ENCODE measurements at places on chromosomes 16 and 17.

DNA sequence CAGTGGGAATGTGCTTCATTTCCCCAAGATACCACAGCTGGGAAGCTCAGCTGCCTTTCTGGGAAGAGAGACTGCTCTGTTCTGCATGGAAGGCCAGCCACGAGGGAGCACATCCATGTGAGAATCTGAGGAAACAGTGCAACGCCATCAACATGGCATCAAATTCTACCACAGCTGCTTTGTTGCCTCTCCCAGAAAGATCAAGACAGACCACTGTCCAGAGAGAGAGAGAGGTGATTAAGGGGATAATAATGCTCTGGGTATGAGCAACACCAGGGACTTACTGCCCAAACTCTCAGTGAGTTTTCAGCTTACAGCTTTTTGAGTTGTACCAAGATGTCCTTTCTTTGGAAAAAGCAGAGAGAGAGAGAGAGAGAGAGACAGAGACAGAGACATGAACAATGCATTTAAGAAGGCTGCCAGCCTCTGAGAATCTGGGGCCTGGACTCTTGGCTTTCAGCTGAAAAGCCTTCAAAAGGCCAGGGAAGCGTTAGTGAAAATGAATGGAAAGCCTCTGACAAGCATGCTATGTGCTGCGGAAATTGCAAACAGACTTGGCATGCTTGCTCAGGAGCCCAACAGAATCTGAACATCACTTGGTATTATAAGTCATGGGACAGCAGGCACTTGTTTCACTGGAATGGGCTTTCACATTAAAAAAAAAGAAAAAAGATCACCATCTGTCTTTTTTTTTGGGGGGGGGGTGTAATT is 223.1 kb downstream of the MAP2K6 start:
- no peak for DNase-seq

GRCh38 chr16:3013491-3013951 is 798 bp downstream of the CLDN9 start:
- DNase-seq, result no peak

- DNase-seq, result peak; percentile 24
These were observed 1.6 kb downstream of the PRSS36 start for GRCh38 chr16:31148281-31148728.

- DNase-seq, result no peak
These were observed 324.1 kb downstream of the ZFHX3 start for GRCh38 chr16:72723781-72724180.

GRCh38 chr17:80853076-80853475 is 138.6 kb upstream of the CHMP6 start:
- DNase-seq, result no peak

GRCh38 chr17:27577121-27577761 is 53.7 kb upstream of the LGALS9 start:
- no peak for DNase-seq

DNA sequence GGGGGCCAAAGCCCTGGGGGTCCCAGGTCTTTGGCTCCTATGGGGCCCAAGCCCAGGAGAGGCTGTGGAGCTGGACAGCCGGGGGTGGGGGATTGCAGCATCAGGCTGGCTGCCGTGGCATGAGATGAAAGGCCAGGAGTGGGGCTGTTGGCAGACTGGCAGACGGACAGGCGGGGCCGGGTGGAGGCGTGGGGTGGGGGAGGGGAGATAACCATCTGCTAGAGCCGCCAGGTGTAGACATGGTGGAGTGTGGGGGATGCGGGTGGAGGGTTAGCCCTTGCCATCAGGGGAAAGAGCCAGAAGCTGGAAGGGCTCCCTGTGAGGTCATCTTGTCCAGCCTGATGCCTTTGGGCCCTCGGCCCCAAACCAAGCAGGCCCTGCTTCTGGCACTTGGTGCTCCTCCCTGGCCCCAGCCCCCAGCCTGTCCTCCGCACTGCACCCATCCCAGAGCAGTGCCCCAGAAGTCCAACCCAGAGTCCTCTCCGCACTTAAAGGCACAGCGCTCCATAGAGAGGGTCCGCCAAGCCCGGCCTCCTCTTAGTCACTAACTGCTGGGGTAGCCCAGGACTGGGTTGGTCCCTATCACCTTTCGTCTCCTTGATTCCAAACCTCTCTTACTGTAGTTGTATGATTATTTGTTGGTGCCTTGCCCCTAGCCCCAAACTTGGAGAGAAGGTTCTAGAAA is 33.3 kb upstream of the DLX4 start:
- no peak for DNase-seq

- DNase-seq, result no peak
These were observed 491 bp downstream of the IST1 start for GRCh38 chr16:71895679-71896365.

- DNase-seq, result no peak
These were observed 255.2 kb downstream of the CNTNAP4 start for GRCh38 chr16:76532188-76532973.

DNA sequence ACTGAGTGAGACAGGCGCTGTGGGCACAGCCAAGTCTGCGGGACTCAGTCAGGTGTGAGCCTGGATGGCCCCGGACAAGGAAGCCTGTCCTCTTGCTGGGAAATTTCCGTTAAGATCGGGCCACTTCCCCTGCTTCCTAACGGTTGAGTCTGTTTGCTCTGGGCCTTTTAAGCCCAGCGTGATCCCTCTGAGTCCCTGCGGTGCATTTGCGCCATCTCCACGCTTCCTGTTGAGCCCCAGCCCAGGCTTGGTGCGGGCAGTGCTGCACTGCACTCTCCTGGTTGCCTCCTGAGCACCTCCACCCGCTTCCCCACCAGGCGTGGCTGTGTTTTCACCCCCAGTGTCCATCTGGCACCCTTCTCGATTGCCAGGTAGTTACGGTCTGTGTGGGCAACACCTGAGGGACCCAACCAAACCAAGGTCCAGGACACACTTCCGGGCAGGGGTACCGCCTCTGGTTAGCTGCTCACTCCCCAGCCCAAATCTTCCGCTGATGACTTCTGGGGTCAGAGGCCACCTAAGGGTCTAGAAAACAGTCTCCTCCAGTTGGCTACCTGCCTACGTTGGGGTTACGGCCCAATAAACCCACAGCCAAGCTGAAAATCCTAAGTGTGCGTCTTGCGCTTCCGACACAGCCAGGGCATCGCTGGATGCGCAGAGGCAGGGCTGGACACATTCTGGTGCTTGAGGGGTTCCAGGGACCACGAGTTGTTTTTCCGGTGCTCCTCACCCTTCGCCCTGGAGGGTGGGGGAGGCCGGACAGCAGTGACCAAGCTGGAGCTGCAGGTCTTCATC is 1.4 kb upstream of the SLC25A10 start:
- DNase-seq, result peak; percentile 41

DNA sequence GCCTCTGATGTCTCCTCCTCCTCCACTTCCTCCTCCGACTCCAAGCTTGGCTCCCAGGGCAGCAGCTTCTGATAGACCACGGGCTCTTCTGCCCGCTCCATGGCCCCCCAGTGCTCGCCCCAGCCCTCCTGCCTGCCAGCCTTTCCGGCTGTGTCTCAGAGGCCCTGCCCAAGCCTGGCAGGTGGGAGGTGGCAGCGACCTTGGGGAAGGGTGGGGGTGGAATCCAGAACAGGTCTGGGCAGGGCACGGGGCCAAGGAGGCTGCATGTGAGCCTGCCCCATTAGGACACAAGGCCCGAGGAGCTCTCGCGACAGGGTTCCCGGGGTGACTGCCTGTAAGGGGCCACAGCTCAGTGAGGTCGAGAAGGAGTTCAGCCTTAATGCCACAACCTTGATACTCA is at the start of gene GGT6:
GGT6 (minus strand) TSS at position 157 of the 400 bp plus-strand sequence; CDS start at position 101, 56 bp downstream.
- DNase-seq, result no peak

DNA sequence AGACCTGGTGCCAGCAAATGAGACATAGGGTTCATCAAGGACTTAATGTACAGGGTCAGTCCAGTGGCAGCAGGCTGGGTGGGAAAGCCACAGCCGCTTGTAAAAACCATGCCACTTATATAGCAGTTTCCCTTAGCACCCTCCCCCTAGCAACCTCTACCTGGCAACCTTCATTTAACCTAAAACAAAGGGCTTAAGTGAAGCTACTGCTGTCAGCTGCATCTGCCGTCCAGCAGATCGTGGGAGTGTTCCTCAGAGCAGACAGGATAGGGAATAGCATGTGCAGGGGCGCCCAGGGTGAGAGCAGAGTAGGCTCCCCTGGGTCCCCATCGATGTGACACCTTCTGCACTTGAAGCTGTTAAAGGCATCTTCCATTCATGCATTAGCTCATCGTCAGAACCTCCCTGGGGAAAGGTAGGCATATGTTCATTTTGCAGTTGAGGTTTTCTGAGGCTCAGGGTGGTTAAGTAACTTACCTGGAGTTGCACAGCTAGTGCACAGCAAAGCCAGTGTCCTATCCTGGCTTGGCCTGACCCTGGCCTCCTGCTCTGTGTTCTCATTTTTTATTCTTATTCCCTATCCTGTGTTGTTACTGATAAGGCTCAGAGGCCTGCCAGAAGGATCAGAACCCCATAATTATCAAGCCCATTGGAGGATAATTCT is 112.5 kb downstream of the SOCS1 start:
- no peak for DNase-seq

DNA sequence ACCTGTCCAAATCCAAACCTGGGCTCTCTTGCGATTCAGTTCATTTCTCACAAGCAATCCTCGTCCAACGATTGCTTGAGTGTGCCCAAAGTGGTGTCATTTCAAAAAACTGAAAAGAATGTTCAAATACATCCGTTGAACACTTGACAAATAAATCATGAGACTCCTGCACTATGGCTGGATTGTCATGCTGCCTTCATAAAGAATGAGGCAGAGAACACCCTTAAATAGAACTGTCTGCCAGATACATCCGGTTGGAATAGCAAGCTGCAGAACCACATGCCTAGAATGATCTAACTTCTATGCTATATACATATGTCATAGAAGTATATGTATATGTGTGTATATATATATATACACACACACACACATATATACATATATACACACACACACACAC is 55.4 kb upstream of the HAPSTR1 start:
- no peak for DNase-seq

GRCh38 chr17:10666906-10667305 is 9.8 kb upstream of the MYH3 start:
- no peak for DNase-seq

- no peak for DNase-seq
These were observed 54.1 kb upstream of the CNEP1R1 start for GRCh38 chr16:49970797-49971431.

DNA sequence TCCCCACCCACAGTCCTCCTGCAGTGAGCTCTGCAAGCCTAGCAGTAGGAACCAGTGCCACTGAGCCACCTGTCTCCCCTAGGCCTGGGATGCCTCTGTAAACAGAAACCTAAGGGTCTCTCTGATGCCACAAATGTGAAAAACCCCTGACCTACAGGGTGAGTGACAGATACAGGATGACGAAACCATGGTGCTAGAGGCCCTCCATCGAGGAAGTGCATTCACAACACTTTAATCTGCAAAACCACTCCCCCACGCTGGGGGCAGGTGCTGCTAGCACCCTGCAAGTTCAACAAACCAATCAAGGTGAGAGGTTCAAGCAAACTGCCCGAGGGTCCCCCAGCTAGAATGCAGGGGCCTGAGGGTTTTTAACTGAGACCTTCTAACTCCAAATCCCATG is 59.5 kb downstream of the CDYL2 start:
- no peak for DNase-seq

All from NCI-H774 (cell line).